Bronchial smooth muscle cell (primary cell): ENCODE measurements at places on chromosomes 7 and 10. TPM values are rescaled to one million over a fixed set of nuclear protein-coding genes. Genes with fewer than 3 reads are reported as not detected.

IGFBP1 gene
- not detected in 2 replicates for total RNA-seq

SLC16A9 gene
- total RNA-seq, result 0.26 and 0.32 TPM in 2 replicates

MGMT gene
- 32.6 and 39.7 TPM in 2 replicates for total RNA-seq

RTKN2 gene
- total RNA-seq, result 0.17 and 0.47 TPM in 2 replicates

OR2A42 gene
- total RNA-seq, result under 0.01 TPM in 1 of 2 replicates, not detected in the other

GPR15LG gene
- not detected in 2 replicates for total RNA-seq

TIMM23 gene
- total RNA-seq, result 49.5 and 71.4 TPM in 2 replicates

SLC13A1 gene
- not detected in 2 replicates for total RNA-seq

SEC23IP gene
- total RNA-seq, result 22.4 and 28.9 TPM in 2 replicates

STOX1 gene
- not detected in 2 replicates for total RNA-seq

C10orf67 gene
- under 0.01 TPM in 1 of 2 replicates, not detected in the other for total RNA-seq

SFTPA1 gene
- total RNA-seq, result not detected in 2 replicates

ARL3 gene
- 8.4 and 9.5 TPM in 2 replicates for total RNA-seq

ECHDC3 gene
- total RNA-seq, result 2.2 and 6.8 TPM in 2 replicates

SLC16A12 gene
- under 0.01 and 0.16 TPM in 2 replicates for total RNA-seq

HMX2 gene
- total RNA-seq, result not detected in 2 replicates

ANK3 gene
- total RNA-seq, result 2.5 and 3.2 TPM in 2 replicates

CDH23 gene
- 0.17 and 0.32 TPM in 2 replicates for total RNA-seq

OR2A7 gene
- total RNA-seq, result 0.09 TPM in 1 of 2 replicates, not detected in the other

STEAP1B gene
- total RNA-seq, result 13.8 and 21.0 TPM in 2 replicates

FGFR2 gene
- under 0.01 and 0.09 TPM in 2 replicates for total RNA-seq

VIPR2 gene
- total RNA-seq, result not detected in 2 replicates

TEX36 gene
- total RNA-seq, result 0.16 TPM in 1 of 2 replicates, not detected in the other

GBX1 gene
- not detected in 2 replicates for total RNA-seq

LRRN3 gene
- total RNA-seq, result 1.4 and 2.1 TPM in 2 replicates

ZNF467 gene
- 0.77 and 0.95 TPM in 2 replicates for total RNA-seq

IKZF1 gene
- total RNA-seq, result 0.16 TPM in 1 of 2 replicates, not detected in the other

PDK4 gene
- total RNA-seq, result 0.47 and 0.94 TPM in 2 replicates

ITGA8 gene
- total RNA-seq, result under 0.01 and 3.0 TPM in 2 replicates

HOXA6 gene
- total RNA-seq, result 0.09 and 0.16 TPM in 2 replicates

HYCC1 gene
- total RNA-seq, result 118 and 123 TPM in 2 replicates

METTL27 gene
- 8.3 and 11.8 TPM in 2 replicates for total RNA-seq

ALDH18A1 gene
- 77.4 and 86.7 TPM in 2 replicates for total RNA-seq

SH3PXD2A gene
- total RNA-seq, result 12.0 and 17.3 TPM in 2 replicates

RBP3 gene
- not detected in 2 replicates for total RNA-seq

THNSL1 gene
- total RNA-seq, result 3.3 and 5.7 TPM in 2 replicates

CYP2E1 gene
- total RNA-seq, result 0.47 and 0.52 TPM in 2 replicates

OR2A12 gene
- not detected in 2 replicates for total RNA-seq

LIPN gene
- not detected in 2 replicates for total RNA-seq

ABCB1 gene
- total RNA-seq, result 3.8 and 24.0 TPM in 2 replicates

ASZ1 gene
- not detected in 2 replicates for total RNA-seq

PPP1R9A gene
- 0.16 and 0.60 TPM in 2 replicates for total RNA-seq

GRID2IP gene
- under 0.01 TPM in 1 of 2 replicates, not detected in the other for total RNA-seq

FGL2 gene
- 170 and 189 TPM in 2 replicates for total RNA-seq

TRPV5 gene
- total RNA-seq, result not detected in 2 replicates

SOSTDC1 gene
- 0.16 TPM in 1 of 2 replicates, not detected in the other for total RNA-seq

CCL26 gene
- total RNA-seq, result 1.4 TPM in 1 of 2 replicates, not detected in the other

OTUD1 gene
- total RNA-seq, result 2.7 and 4.6 TPM in 2 replicates

CACNA2D1 gene
- 29.1 and 33.3 TPM in 2 replicates for total RNA-seq

PIK3CG gene
- not detected in 2 replicates for total RNA-seq
